ENCODE measurements at places on chromosomes 7 and 10.

GRCh38 chr7:77765481-77765880, 32.8 kb downstream of the TMEM60 start:
- DNase-seq: no peak

GRCh38 chr7:28498636-28499035, 86.3 kb downstream of the CREB5 start:
- DNase-seq: no peak

- no peak for DNase-seq
These were observed 20.2 kb downstream of the CREB3L2 start for GRCh38 chr7:137981668-137982067.

DNA sequence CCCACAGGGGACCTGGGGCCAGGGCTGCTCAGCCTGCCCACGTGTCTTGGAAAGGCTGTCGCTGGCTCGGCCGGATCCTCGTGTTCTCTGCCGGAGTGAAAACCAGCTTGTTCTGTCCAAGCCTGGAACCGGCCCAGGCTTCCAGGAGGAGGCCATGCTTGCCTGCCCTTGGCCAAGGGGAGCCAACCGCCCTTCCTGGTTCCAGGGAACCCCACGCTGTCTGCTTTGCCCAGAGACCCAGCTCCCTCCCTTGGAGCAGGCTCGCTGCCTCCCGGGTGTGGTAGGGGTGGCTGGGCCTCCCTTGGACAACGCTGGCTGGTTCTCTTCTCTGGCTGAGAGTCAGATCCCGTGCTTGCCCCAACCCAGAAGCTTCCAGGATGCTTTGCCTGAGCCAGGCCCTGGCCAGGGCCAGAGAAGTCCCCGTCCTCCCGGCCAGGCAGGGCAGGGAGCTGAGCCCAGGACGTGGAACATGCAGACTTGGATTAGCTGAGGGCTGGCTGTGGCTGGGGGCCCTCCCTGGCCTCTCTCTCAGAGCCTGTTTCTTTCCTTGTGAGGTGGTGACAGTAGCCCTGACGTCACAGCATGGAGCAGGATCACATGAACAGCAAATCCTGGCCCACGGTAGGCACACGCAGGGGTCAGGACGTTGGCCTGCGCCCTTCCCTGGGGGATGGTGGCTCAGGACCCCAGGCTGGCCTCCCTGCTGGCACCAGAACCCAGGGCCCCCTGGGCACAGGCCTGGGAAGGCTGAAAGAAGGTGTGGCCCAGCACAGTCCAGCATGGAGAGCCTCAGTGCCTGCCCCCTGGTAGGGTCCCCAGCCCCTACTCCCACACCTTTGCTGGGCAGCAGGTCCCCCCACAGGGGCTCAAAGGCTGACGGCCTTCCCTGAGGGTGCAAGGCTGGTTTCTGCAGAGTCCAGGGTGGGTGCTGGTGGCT, 67.5 kb downstream of the PWWP2B start:
- DNase-seq: peak; percentile 82

GRCh38 chr7:140051820-140052219, 10.9 kb downstream of the PARP12 start:
- DNase-seq: no peak

- DNase-seq: no peak
These were observed 536.5 kb upstream of the TEX47 start for GRCh38 chr7:89332026-89332425.

DNA sequence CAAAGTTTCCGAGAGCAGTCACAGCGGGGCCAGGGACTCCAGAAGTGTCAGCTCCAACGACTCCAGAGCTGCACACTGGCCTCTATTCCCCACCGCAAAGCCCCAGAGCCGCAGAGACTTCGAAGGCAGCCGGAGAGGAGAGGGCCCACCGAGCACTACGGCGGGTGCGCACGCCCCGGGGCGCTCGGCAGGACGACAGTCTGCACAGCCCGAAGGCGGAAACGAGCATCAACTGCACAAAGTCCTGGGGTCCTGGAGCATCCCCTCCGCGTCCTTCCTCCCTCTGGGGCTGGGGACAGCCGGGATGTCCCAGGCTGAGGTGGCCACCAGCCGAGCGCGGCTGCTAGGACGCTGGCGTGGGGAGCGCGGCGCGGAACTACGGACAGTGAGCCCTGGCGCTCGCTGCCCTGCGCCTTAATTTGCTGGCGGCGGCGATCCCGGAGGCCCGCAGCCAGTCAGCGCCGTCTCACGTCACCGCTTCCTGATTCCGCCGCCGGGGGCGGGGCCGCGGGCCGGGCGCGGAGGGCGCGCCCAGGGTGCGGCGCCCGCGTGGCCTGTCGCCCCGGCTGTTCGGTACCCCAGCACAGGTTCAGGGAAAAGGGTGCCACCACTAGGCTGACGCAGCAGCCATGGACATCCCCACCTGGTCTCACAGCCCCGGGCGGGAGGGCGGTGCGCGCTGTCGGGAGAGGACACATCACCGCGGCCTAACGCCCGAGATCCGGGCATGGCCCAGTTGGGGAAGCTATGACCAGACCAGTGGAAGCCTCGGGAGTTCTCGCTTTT, at the start of gene TBX20:
Gene TBX20 (minus strand): TSS at position 391 of the 786 bp plus-strand sequence. CDS start 480 bp downstream, outside the sequence.
- DNase-seq: no peak

DNA sequence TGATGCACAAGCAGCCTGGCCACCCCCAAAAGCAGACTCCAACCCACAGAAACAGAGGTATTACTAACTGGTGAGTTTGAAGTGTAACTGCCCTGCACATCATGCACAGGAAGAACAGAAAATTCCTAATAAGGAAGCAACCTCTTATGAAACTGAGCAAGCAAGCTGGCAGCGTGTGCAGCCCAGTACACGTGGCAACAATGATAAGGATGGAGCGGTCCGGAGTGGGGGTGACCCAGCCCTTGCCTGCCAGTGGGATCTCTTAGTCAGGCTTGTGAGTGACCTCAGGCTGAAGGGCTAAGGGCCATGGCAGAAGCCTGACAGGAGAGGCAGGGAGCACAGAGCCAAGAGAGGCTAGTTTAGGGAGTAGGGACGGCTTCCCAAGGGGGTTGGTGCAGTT, 22.1 kb upstream of the AOAH start:
- DNase-seq: no peak

DNA sequence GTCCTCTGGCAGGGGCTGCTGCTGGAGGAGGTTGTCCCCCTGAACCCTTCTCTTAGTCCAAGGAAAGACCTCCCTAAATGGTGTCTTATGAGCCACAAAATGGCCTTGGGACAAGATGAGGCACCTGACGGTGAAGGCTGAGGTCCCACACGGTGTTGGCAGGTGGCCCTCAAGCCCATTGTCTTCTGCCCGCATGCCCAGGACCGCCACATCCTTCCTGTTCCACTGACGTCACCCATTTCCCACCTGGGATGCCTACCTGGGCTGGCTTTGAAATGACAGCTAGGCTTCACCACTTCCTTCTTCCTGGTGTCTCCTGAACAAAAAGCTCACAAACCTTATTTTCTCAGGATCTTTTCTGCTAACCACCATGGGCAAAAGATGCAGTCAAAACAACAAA, 2.1 kb upstream of the DMBT1 start:
- no peak for DNase-seq

GRCh38 chr10:77413231-77413630, 224.4 kb downstream of the KCNMA1 start:
- no peak for DNase-seq

GRCh38 chr7:84104826-84105225, 89.8 kb downstream of the SEMA3A start:
- no peak for DNase-seq

DNA sequence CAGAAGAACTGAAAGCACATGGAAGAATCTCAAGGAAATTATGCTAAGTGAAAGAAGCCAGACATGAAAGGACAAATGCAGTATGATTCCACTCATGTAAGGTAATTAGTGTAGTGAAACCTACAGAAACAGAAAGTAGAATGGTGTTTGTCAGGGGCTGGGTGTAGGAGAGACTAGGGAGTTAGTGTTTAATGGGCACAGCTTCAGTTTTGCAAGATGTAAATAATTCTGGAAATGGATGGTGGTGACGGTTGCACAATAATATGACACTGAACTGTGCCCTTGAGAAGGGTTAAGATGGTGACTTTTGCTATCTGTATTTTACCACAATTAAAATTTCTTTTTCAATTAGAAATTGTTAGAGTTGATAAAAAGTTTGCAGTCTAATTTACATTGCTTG, 157.3 kb upstream of the ADCY1 start:
- DNase-seq: no peak

- no peak for DNase-seq
These were observed 645 bp downstream of the SLC26A4 start for GRCh38 chr7:107661081-107661864.

DNA sequence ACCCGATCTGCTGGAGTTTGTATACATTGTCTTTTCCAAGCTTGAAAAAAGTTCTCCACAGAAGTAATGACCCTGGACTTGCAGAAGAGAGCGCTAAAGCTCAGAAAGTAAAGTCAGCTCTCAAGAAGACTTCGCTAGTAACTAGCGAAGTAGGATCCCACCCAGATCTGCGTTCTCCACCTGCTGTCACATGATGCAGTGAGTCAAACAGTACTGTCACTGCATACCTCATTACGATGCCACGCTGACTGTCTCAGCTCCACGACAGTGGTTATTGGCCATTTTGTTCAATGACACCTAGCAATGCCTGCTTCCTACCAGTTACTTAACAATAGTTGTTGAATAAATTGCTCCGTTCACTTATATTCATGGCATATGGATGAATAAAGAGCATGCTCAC, 29.7 kb upstream of the SEC61G start:
- peak; percentile 66 for DNase-seq

DNA sequence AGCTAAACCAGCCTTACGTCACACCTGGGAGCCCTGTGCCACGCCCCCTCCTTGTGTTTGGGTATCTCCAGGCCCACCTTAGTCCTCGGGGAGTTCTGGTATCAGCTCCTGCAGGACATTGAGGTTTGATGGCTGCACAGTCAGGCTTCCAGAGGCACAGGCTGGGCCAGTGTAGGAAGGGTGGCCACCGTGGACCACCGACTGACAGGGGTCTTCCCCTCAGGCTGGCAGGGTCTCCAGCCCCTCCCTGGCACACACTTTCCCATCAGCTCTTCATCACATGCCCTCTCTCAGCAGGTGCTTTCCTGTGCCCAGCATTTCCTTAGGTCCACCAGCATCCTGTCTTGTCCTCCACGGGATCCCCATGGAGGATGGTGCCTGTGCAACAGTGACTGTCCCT, 413.1 kb downstream of the TCERG1L start:
- no peak for DNase-seq

GRCh38 chr10:126062131-126063032, 166.0 kb downstream of the FANK1 start:
- DNase-seq: peak; percentile 92

- DNase-seq: no peak
These were observed 16.7 kb downstream of the FAM53B start for GRCh38 chr10:124727361-124727960.

GRCh38 chr10:60534761-60535389, 145.2 kb upstream of the ANK3 start:
- no peak for DNase-seq

DNA sequence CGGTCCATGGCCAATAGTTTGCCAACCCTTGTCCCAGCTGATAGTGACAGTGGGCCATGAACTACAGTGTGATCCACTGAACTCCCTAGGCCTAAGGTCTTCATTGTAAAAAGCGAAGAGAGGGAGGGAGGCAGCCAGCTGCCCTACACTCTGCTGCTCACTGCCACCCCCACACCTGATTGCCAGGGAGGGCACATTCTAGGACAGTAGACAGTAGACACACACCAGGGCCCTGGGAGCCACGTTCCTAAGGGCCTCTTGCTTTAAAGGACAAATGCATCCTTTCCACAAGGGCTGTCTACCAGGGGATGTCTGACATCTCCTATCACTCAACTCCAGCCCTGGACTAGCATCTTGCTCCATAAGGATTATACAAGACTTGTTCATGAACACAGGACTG, 122.2 kb downstream of the DLG5 start:
- no peak for DNase-seq

GRCh38 chr7:80499350-80499953, 12.4 kb downstream of the GNAT3 start:
- no peak for DNase-seq

- no peak for DNase-seq
These were observed 406.9 kb downstream of the SFMBT2 start for GRCh38 chr10:7003831-7004395.

- no peak for DNase-seq
These were observed 107.7 kb downstream of the FAM53B start for GRCh38 chr10:124636271-124636995.

DNA sequence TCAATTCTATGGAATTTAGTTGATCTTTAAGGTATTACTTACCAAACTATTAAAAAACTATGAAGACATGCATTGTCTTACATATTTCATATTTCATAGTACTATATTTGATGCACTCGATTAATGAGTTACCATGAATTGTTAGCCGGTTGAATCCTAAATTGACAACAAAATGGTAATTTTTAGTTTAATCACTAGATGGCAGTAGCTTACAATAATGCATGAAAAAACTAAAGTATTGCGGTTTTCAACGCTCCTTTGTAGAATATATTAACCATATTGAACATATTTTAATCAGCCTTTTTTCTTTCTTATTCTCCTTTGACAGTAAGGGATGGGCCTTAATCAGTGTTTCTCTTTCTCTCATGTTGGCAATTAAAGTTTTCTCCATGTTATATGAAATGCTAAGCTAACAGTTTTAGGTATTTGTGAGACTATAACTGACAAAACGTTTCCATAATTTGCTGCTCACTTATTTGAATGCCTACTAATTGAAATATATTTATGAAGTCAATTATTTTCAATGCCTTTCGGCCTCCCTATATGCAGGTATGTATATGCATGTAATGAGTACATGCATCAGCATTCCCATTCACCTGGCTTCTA, 48.5 kb upstream of the ARL4A start:
- peak; percentile 11 for DNase-seq

GRCh38 chr10:78357141-78358063, 323.7 kb downstream of the RPS24 start:
- no peak for DNase-seq

GRCh38 chr10:93849593-93849992, 44.2 kb upstream of the SLC35G1 start:
- DNase-seq: no peak

DNA sequence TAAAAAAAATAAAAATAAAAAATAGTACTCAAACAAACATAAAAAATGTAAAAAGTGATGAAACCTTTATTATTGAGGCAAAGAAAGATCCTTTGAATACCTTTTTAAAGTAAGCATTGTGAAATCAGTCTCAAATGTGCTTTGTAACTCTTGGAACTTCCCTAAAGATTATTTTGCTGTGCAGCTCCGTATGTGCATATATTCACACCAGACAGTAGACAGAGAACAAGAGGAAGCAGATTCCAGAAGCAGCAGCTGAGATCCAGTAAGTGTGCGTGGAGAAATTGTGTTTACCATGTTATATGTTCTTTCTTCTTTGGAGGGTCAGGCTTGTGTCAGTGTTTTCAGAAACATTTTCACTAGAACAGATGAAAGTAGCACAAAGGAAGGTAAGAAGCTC, 324.9 kb downstream of the AGMO start:
- DNase-seq: no peak

Measured in putamen (tissue), 1 donor.